ENCODE measurements at places on chromosomes 11 and 22. TPM values are rescaled to one million over a fixed set of nuclear protein-coding genes. Genes with fewer than 3 reads are reported as not detected.

DNA sequence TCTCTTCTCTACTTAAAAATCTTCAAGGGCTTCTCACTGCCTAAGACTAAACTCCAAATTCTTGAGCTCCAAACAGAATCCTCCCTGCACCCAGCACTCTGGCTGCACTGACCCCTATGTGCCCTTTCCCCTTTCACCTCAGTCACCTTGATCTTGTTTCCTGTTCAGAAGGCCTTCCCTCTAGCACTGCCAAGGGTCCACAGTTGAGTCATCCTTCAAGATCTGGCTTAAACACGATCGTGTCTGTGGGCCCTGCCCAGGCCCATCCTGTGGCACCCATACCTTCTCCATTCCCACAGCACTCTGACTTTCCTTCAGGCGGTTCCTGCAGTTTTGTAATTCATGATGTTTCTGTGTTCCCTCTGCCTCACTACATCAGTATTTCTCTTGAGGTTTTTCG, 129.2 kb downstream of the ARL14EP start:
- H3K4me1 ChIP-seq, result no peaks in the 10 kb centered on the region
- H3K36me3 ChIP-seq, result no peaks in the 10 kb centered on the region
- no peak overlapping the region for H3K27ac ChIP-seq
- DNase-seq, result no peak
- no peaks in the 10 kb centered on the region for H3K27me3 ChIP-seq

GRCh38 chr11:114832532-114833125, 154.3 kb downstream of the NXPE2 start:
- no peaks in the 10 kb centered on the region for H3K4me1 ChIP-seq
- no peaks in the 10 kb centered on the region for H3K27me3 ChIP-seq
- no peak overlapping the region for H3K4me3 ChIP-seq
- H3K36me3 ChIP-seq, result no peaks in the 10 kb centered on the region
- H3K27ac ChIP-seq, result no peak overlapping the region

- no peak overlapping the region for H3K4me3 ChIP-seq
- H3K4me1 ChIP-seq, result peaks cover 16% of the 10 kb centered on the region
- no peak for DNase-seq
Observed at GRCh38 chr11:115219376-115219775, 284.8 kb downstream of the CADM1 start.

DNA sequence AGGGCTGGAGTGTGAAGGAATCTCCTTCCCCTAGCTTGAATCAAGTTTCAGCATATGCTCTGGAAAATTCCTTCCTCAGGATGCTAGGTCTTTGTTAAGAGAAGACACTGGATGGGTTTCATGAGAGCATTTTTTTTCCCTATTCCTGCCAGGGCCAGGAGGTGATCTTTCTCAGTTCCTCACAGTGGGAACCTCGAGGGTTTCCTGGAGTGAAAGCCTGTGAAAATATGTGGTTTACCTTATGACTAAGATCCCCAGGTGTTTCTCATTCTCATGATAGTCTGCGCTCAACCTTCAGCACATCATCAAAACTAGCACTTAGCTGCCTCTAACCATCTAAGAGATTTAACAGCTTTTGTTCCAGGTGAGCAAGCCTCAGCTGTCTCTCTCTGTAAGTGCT, 985.3 kb upstream of the FAT3 start:
- H3K36me3 ChIP-seq, result no peaks in the 10 kb centered on the region
- DNase-seq, result no peak
- no peaks in the 10 kb centered on the region for H3K27me3 ChIP-seq

DNA sequence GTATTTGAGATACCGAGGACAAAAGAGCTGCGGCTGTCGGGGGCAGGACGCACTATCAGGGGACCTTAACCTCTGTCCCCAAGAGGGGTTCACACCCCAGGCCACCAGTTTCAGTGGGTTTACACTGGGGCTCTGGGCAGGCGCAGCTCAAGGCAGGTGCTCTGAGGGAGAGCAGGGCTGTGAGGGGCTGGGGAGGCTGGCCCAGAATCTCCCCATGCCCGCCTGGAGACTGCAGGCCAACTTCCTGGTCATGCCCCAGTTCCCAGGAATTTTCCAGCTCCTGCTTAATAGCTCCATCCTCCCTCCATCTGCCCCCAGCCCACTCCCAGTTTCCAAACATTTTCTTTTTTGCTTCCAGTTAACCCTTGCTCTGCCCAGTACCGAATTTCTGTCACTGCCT, 7.6 kb upstream of the PGA3 start:
- DNase-seq, result no peak
- peaks cover 17% of the 10 kb centered on the region for H3K27me3 ChIP-seq
- H3K4me1 ChIP-seq, result no peaks in the 10 kb centered on the region
- no peaks in the 10 kb centered on the region for H3K36me3 ChIP-seq
- no peak overlapping the region for H3K4me3 ChIP-seq
- H3K27ac ChIP-seq, result no peak overlapping the region

DNA sequence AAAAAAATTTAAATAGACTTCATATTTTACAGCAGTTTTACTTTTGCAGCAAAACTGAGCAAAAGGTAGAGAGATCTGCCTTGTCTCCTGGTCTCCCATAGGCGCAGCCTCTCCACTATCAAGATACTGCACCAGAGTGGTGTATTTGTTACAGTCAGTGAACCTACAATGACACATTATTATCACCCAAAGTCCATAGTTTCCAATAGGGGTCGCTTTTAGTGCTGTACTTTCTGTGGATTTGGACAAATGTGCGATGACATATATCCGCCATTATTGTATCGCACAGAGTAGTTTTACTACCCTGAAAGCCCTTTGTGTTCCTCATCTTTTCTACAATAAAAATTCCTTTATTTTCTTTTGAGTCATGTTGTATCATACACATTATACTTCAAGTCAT, 153.2 kb upstream of the CCDC179 start:
- no peaks in the 10 kb centered on the region for H3K4me1 ChIP-seq
- DNase-seq, result no peak
- H3K4me3 ChIP-seq, result no peak overlapping the region
- H3K27me3 ChIP-seq, result no peaks in the 10 kb centered on the region
- H3K27ac ChIP-seq, result no peak overlapping the region
- no peaks in the 10 kb centered on the region for H3K36me3 ChIP-seq

Gene CCDC34
- 11.7 TPM for total RNA-seq

Gene MRPL23
- total RNA-seq, result 26.9 TPM

Measured in astrocyte (in vitro differentiated cells and primary cell).